ENCODE measurements at places on chromosomes 11 and 22.
A peak's percentile ranks its signal among the peaks of the same experiment; 100 is the strongest.

DNA sequence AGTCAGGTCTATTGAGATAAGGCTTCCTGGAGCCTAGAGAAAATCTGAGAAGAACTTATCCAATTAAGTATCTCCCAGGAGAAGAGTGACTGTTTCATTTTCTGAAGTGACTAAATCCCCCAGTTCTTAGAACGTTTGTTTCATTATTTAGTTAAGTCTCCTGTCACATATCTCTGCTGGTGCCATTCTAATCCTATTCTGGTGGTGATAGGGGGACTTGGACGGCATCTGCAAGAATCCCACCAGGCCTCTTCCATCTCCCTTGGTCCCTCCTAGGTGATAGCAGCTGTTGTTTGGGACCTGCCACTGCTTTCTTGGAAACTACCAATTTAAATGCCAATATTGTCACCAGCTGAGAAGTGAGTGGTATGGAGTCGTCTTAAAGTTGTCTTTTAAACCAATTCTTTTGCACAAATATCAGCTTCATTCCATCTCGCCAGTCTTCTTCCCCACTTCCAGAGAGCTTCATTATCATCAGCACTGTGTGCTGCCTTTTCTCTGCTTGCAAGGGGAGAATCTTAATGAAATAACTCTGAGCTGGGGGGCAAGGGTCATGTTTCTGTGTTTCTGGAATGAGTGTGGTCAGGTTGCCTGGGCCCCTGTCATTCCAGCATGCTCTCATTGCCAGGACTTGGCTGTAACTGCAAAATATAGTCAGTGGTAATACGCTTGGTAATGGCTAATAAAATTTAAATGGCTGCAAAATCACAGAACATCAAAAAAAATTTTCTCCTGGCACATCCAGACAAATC is 104.8 kb downstream of the LDLRAD3 start:
- no peak for DNase-seq

DNA sequence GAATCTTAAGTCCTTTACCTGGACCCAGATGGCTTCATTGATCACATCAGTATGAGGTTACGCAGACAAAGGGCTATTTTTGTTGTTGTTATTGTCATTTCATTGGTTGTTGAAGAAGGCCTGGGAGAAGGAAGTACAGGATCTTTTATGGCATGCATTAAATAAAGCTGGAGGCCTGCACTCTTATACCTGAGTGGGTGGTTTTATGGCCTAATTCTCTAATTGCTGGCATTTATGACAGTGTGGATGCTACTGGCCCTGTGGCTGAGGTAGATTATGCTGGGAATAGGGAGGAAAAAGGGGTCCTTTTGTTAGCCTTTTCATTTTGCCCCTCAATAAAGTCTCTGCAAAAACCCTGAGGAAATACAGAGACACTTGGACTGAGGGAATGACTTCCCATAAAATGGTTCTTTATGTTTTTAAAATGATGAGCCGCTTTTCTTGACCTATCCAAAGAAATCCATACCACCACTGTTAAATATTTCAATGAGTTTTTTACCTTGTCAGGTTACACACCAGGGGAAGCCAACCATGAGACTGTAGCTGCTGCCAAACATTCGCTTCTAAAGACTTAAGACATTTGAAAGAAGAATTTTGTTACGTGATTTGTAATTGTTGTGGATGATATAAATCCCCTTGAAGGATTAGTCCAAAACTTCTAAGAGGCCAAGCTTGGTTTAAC is 6.8 kb downstream of the KMT2A start:
- no peak for DNase-seq

DNA sequence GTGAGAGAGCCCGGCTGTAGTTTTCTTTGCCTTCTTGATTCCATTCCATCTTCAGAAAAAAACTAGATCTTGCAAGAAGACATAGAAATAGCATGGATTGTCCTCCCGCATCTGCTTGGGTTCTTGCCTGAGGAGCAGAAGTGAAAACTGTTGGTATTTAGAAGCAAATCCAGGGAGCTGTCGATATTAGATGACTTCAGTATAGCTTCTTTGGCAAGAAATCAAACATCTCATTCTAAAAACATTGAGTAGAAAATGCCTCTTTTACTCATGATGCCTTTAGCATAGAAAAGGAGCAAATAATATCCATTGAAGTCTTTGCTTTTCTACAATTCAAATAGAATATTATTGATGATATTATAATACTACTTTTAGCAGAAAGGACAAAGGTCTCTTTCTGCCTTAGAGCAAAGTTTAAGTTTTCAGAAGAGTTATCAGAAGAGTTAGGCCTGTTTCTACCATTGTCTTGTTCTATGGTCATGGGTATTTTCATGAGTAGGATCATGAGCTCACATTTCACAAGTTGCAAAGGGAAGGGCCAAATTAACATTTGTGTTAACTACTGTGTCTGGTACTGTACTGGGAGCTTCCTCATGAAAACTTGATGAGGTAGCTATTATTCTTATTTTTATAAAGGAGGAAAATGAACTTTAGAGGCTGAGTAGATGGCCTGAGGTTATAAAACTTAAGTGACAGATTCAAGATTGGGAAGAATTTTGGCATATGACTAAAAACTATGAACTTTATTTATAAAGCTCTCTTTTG is 49.7 kb downstream of the EXT2 start:
- no peak for DNase-seq

DNA sequence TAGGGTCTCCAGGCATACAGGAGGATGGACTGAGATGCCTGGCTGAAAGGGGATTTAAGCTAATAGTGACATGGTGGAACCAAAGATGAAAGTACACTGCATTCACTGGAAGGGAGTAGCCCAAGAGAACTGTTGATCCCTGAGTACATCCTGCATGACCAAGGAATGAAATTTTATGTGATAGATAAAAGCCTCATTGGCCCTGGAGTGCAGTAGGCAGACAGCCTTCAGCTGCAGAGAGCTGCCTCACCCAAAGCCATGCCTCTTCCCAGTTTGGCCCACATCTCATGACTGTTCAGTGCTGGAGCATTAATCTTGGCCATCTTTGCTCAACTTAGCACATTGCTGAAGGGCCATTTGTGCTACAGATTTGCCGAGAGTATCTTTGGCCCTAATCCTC is 8.0 kb downstream of the KDM4E start:
- DNase-seq, result no peak

DNA sequence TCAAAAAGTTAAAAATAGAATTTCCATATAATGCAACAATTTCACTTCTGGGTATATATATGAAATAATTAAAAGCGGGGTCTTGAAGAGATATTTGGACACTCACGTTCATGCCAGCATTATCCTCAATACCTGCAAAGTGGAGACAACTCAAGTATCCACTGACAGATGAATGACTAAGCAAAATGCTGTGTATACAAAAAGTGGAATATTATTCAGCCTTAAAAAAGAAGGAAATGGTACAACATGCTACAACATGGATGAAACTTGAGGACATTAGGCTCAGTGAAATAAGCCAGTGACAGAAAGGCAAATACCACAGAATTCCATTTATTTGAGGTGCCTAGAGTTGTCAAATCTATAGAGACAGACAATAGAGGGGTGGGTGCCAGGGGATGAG is 62.5 kb upstream of the GAL start:
- no peak for DNase-seq

DNA sequence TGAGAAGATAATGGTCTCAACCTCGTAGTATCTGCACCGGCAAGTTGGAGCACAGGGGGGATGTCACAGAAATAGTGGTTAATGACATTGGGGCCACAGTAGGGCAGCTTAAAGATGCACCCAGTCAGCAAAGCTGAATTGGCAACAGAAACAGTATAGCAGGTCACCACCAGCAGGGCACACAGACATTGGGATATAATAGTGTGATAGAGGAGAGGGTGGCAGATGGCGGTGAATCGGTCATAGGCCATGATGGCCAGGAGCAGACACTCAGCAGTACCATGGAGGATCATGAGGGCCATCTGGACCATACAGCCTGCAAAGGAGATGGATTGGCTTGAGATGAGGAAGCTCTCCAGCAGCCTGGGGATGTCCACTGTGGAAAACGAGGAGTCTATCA is 106.0 kb upstream of the OR9Q1 start:
- DNase-seq, result no peak

GRCh38 chr22:20456064-20456721 is 18.6 kb upstream of the SCARF2 start:
- DNase-seq, result peak; percentile 29

DNA sequence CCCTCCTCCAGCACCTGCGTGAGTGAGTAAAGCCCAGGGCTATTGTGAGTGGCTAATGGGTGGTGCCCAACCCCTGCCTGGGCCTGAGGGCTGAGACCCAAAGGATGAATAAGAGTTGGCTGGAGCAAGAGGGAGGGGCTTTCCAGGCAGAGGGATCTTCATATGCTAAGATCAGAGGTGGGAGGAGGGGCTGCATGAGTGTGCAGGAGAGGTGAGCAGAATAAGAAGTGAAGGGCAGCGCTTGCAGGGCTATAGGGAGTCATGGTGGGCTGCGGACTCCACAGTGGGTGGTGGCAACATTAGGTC is 3.9 kb downstream of the EMID1 start:
- no peak for DNase-seq

- DNase-seq, result no peak
Observed at GRCh38 chr11:22163394-22163797, 29.5 kb upstream of the ANO5 start.

- DNase-seq, result no peak
Observed at GRCh38 chr22:39883057-39883456, 10.5 kb downstream of the ENTHD1 start.

DNA sequence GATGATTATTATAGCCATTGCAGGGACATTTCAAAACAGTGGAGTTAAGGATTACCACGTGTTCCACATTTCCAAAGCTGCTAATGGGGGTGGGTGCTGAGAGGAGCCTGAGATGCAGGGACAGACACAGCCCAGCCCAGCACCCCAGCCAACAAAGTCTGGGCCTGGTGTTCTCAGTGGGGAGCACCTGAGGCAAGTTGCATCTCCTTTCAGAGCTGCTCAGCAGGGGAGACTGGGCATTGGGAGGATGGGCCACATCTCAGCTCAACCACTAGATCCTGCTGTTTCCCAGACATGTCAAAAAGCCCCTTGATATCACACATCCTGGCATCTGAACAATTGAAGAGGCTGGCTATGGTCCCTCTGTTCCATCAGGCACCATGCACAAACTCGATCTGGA is 458.0 kb upstream of the KIRREL3 start:
- DNase-seq, result no peak

DNA sequence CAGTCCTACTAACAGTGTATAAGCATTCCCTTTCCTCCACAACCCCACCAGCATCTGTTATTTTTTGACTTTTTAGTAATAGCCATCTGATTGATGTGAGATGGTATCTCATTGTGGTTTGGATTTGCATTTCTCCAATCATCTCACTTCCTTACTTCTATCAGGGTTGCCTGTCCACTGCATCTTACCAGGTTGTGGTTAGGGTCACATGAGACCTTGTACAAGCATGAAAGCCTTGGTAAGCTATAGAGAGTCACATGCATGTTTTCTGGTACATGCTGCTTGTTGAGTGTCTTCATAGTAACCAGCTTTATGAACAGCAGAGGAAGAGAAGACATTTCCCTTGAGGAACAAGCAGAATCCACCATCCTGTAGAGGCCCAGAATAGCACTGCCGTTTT is 102.9 kb upstream of the PAX6 start:
- no peak for DNase-seq

Data from DMS 273 treated with DMSO at 0.1 percent for 48 hours (cell line).